ENCODE measurements at places on chromosomes 13 and 19. TPM values are rescaled to one million over a fixed set of nuclear protein-coding genes. Genes with fewer than 3 reads are reported as not detected.

Gene BCL3
- total RNA-seq: 25.2 TPM

Gene IZUMO2
- total RNA-seq: not detected

Gene ZNF83
- 24.4 TPM for total RNA-seq

Gene KLK11
- total RNA-seq: 12.5 TPM

Gene RBM26
- total RNA-seq: 19.0 TPM

Gene MUC16
- total RNA-seq: 21.3 TPM

Gene ANGPTL8
- not detected for total RNA-seq

Gene GPR4
- total RNA-seq: 12.1 TPM

DNA sequence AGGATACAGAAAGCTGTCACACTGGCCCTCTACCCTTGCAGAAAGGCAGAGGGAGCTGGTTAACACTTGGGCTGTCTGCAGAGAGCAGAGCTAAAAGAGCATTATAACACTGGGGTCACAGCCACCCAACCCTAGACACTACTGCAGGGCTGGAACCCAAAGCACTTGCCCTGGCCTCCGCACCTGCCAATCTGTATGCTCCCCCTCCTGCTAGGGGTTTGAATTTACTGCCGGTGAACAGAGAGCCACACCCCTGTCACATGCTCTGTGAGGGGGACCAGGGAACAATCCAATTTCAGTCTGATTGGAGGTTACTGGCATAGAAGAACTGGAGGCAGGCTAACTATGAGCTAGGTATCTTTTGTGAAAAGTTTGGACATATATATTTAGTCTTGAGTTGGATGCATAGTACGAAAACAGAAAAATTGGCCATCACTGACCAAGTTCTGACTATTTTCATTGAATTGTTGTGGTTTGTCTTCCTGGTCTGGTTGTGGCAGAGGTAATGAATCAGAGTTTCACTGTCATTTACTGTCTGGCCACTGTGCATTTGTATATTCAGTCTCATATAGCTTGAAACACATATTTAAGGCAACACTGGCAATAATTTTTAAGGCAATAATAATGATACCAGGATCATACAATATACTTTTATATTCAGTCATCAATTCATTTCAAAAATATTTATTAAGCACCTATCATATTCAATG lies 504.3 kb upstream of the ATXN8OS start:
- DNase-seq: no peak
- H3K36me3 ChIP-seq: no peaks in the 10 kb centered on the region
- H3K27me3 ChIP-seq: no peaks in the 10 kb centered on the region
- H3K4me3 ChIP-seq: no peak overlapping the region

DNA sequence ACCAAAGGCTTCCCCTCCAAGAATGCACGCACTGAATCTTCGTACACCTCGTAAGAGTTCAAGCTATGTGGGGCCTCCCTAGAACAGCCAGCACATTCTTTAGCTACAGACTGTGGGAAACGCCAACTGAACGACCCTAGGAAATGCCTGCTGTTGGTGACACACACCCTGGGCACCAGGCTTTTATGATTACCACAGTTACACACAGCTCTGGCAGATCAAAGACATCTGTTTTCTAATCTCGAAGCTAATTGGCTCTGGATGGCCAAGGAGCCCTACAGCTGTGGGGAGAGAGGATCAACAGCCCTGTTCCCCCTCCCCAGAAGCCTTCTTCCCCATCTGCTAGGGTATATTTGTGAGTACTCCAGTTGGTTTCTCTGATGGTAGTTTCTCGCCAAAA lies 123.0 kb downstream of the COL4A1 start:
- H3K4me1 ChIP-seq: no peaks in the 10 kb centered on the region
- H3K27me3 ChIP-seq: no peaks in the 10 kb centered on the region
- peaks cover 100% of the 10 kb centered on the region for H3K36me3 ChIP-seq
- no peak overlapping the region for H3K27ac ChIP-seq

DNA sequence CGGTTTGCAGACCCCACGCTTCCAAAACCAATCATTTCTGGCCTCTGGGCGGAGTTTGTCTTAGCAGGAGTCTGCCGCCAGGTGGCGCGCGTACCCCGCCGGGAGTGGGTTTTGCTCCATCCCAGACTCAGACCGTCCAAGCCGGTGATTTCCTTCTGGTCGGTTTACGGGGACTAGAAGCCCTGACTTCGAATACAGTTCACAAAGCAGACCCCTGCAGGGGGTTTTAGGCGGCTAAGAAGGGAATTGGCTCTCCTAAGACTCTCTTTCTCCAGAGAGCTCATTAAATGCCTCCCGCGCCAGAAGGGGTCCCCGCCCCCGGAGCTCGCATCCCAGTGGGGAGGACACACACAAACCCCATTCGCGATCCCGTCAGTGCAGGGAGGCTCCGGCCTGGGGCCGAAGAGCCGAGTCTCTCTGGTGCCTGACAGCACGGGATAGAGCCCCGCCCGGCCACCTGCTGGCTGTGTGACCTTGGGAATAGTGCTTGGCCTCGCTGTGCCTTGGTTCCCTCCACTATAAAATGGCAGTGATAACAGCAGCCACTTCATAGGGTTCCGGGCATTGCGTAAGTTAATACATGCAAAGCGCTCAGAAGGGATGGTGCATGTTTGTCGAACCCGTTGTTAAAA lies 8.6 kb upstream of the NUP62 start:
- no peak overlapping the region for H3K27ac ChIP-seq
- no peaks in the 10 kb centered on the region for H3K4me1 ChIP-seq
- DNase-seq: peak; percentile 72
- H3K36me3 ChIP-seq: no peaks in the 10 kb centered on the region

GRCh38 chr13:109933476-109933875 lies 147.1 kb upstream of the IRS2 start:
- H3K36me3 ChIP-seq: no peaks in the 10 kb centered on the region
- DNase-seq: no peak
- H3K27me3 ChIP-seq: no peaks in the 10 kb centered on the region
- H3K4me1 ChIP-seq: no peaks in the 10 kb centered on the region
- H3K27ac ChIP-seq: no peak overlapping the region

- H3K27ac ChIP-seq: no peak overlapping the region
- peaks cover 5% of the 10 kb centered on the region for H3K4me1 ChIP-seq
- H3K4me3 ChIP-seq: no peak overlapping the region
- no peaks in the 10 kb centered on the region for H3K36me3 ChIP-seq
- no peak for DNase-seq
- no peaks in the 10 kb centered on the region for H3K27me3 ChIP-seq
These were observed 64.8 kb upstream of the F7 start for GRCh38 chr13:113040597-113041292.

DNA sequence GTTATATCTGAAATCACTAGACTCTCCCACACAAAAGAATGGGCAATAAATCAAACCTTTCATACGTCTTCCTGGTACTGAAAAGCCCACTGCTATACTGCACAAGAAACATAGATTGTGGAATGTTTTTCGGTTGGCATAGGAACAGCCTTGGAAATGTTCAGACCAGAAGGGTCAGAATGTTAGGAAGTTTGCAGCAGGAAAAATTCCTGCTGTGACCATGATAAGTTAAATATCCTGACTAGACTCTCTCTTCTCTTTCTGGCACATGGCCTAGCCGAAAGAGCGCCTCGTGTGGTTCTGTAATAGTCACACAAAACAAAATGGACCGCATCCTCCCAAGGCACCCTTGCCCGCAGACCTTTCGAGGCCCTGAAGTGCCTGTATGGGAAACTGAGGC lies 427.2 kb downstream of the COG6 start:
- no peak overlapping the region for H3K4me3 ChIP-seq
- H3K36me3 ChIP-seq: no peaks in the 10 kb centered on the region
- no peaks in the 10 kb centered on the region for H3K27me3 ChIP-seq
- no peaks in the 10 kb centered on the region for H3K4me1 ChIP-seq
- H3K27ac ChIP-seq: no peak overlapping the region
- peak; percentile 60 for DNase-seq

DNA sequence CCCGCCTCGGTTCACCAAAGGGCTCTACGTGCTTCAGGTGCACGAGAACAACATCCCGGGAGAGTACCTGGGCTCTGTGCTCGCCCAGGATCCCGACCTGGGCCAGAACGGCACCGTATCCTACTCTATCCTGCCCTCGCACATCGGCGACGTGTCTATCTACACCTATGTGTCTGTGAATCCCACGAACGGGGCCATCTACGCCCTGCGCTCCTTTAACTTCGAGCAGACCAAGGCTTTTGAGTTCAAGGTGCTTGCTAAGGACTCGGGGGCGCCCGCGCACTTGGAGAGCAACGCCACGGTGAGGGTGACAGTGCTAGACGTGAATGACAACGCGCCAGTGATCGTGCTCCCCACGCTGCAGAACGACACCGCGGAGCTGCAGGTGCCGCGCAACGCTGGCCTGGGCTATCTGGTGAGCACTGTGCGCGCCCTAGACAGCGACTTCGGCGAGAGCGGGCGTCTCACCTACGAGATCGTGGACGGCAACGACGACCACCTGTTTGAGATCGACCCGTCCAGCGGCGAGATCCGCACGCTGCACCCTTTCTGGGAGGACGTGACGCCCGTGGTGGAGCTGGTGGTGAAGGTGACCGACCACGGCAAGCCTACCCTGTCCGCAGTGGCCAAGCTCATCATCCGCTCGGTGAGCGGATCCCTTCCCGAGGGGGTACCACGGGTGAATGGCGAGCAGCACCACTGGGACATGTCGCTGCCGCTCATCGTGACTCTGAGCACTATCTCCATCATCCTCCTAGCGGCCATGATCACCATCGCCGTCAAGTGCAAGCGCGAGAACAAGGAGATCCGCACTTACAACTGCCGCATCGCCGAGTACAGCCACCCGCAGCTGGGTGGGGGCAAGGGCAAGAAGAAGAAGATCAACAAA lies 2.6 kb downstream of the PCDH17 start:
- no peak for DNase-seq
- H3K27ac ChIP-seq: peak overlapping the region; percentile 63
- no peaks in the 10 kb centered on the region for H3K36me3 ChIP-seq

DNA sequence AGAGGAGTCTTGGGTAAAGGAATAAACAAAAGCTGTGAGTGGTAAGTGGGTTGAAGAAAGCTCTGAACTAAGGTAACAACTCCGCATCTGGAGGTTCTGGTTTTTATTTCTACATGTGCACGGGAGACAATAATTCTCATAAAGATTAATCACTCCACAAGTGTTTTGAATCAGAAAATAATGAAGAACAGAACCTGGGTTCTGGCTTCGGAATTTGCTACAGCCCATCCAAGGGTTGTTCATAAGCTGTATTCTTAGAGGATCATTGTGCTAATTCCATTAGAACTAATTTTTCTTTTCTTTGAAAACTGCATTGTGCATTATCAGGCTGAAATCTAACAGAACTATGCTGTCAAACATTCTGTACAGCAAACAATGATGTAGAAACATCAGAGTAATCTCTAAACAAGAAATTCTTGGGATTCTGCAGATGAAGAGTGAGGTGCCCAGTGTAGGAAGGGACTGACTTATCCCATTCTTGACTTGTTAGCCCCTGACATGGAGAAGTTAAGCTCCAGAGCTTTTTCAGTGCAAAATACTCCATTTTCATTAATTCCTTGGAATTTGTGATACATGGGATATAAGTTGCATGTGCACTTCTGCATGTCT lies 368.2 kb downstream of the COG6 start:
- no peaks in the 10 kb centered on the region for H3K27me3 ChIP-seq
- no peak overlapping the region for H3K27ac ChIP-seq
- no peaks in the 10 kb centered on the region for H3K4me1 ChIP-seq
- no peak overlapping the region for H3K4me3 ChIP-seq
- no peak for DNase-seq
- H3K36me3 ChIP-seq: no peaks in the 10 kb centered on the region

DNA sequence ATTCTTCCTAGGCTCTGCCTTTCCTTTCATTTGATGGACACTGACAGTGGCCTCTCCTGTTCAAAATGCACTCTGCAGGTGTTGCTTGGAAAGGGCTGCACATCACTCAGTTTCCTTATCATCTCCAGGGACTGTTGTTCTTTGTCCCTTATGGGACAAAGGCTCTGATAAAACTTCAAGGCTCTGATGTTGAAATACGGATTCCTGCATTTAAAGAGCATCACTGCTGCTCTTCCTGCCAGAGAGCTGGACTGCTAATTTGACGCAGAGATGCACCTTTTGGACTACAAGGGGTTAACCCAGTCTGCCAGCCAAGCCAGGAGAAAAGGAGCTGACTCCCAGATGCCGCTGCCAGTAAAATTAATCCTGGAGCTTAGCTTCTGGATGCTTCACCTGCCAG lies 952.1 kb downstream of the DIAPH3 start:
- H3K27ac ChIP-seq: no peak overlapping the region
- no peak overlapping the region for H3K4me3 ChIP-seq

GRCh38 chr19:18774782-18775444 lies 16.2 kb downstream of the COMP start:
- no peak for DNase-seq
- H3K4me3 ChIP-seq: no peak overlapping the region
- no peak overlapping the region for H3K27ac ChIP-seq
- H3K36me3 ChIP-seq: no peaks in the 10 kb centered on the region
- no peaks in the 10 kb centered on the region for H3K4me1 ChIP-seq

DNA sequence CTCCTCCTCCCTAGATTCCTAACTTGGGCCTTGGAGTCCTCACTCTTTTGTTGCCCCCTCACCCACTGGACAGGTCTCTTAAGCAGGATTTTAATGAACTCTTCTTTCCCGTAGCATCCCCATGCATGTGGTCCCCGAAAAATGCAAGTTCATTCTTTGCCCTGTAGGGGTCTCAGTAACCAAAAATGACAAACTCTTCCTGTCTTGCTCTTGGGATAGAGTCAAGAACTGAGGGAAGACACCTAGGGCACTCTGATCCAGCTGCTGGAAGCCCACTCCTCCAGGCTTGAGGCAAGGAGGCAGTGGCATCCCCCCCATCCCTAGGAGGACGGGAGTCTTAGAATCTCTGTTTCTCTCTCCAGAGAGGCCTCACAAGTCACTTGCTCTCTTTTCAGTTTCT lies 987.0 kb downstream of the DIAPH3 start:
- no peaks in the 10 kb centered on the region for H3K4me1 ChIP-seq
- no peaks in the 10 kb centered on the region for H3K36me3 ChIP-seq
- no peak overlapping the region for H3K27ac ChIP-seq
- no peak overlapping the region for H3K4me3 ChIP-seq

DNA sequence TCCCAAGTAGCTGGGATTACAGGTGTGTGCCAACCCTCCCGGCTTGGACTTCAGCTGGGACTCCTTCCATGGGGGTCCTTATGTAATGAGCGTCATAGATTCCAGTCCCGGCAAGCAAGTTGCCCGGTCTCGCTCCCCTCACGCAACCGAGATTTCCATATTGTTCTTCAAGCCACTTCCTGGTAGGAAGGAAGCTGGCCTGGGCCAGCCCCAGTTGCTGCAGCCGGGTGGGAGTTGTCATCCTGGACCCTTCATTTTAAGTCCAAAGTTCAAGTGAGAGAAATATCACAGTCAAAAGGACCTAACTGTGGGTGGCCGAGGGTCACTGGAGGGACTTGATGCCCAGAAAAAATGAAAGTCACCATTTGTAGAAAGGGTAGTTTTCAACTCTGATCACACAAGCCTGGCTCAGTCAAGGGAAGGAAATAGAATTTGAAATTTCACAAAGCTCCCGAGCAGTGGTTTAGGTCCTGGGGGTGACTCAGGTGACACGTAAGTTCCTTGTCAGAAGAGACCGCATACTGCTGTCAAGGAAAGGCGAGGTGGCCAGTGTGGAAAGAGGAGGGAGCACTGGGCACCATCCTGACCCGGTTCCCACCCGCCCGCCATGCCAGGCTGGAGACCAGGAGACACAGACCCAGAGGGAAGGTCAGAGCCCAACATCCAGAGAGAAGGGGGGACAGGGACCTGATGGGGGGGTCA lies 5.3 kb downstream of the FGF21 start:
- H3K36me3 ChIP-seq: no peaks in the 10 kb centered on the region
- no peak for DNase-seq
- no peak overlapping the region for H3K4me3 ChIP-seq
- H3K4me1 ChIP-seq: no peaks in the 10 kb centered on the region
- no peaks in the 10 kb centered on the region for H3K27me3 ChIP-seq

GRCh38 chr19:55959996-55960675 lies 12.5 kb downstream of the NLRP8 start:
- no peaks in the 10 kb centered on the region for H3K4me1 ChIP-seq
- no peaks in the 10 kb centered on the region for H3K36me3 ChIP-seq
- H3K27ac ChIP-seq: no peak overlapping the region
- no peaks in the 10 kb centered on the region for H3K27me3 ChIP-seq
- no peak for DNase-seq
